NCI-H2107 (cell line): ENCODE measurements at places on chromosomes 1 and 21.

GRCh38 chr21:45542242-45542666, at the start of gene SLC19A1:
SLC19A1 (minus strand) TSS chr21:45542440; CDS start chr21:45537959, 4,481 bp downstream.
- DNase-seq: peak; percentile 59

- DNase-seq: no peak
These were observed 58.1 kb upstream of the VTCN1 start for GRCh38 chr1:117268535-117269455.

GRCh38 chr1:213585959-213586586, 401.7 kb upstream of the PROX1 start:
- DNase-seq: no peak

DNA sequence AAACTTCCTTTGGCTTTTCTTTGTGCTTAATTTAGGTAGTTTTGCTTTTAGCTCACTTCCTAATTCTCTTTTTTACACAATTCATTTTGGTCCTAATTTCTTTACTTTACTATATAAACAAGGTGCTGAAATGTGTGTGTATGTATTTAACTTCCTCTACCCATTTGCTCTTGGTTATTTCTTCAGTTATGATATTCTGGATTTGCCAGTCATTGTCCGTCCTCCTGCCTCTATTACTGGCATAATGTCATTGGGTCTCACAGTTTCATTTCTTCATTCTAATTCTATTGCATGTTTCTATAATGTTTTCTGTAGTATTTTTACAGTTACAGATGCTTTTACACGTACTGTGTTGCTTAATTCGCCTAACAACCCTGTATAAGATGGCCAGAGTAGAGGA, 96.2 kb downstream of the ZMYM4 start:
- no peak for DNase-seq

DNA sequence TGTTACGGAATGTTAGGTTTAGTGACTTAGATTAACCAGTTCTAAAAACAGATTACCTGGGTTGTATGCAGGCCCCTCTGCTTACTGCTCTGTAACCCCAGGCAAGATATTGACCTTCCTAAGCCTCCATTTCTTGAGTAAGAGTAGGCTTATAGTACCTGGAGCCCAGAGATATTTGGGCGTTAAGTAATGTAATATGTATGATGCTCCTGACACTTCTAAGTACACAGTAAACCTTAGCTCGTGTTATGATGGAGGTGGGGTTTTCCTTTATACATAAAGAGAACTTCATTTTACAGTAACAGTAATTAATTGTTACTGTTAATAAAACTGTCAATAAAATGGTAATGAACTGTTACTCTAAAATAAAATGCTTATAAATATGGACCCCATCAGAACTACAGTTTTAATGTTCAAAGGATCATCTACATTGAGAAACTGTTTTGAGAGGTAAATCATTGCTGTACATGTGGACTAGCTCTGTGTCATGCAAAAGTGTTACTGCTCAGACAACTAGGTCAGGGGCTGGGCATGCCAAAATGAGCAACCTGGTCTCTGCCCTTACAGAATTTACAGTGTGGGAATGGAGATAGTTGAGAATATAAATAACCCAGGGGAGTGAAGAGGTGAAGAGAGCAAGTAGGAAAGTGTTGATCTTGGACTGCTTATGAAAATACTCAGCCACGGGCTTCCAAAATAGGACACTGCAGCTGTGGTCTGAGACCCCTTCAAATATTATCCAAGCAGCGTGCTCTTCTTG, 26.6 kb downstream of the LRRC8C start:
- no peak for DNase-seq

- DNase-seq: no peak
These were observed 28.7 kb upstream of the ETS2 start for GRCh38 chr21:38777015-38777414.

DNA sequence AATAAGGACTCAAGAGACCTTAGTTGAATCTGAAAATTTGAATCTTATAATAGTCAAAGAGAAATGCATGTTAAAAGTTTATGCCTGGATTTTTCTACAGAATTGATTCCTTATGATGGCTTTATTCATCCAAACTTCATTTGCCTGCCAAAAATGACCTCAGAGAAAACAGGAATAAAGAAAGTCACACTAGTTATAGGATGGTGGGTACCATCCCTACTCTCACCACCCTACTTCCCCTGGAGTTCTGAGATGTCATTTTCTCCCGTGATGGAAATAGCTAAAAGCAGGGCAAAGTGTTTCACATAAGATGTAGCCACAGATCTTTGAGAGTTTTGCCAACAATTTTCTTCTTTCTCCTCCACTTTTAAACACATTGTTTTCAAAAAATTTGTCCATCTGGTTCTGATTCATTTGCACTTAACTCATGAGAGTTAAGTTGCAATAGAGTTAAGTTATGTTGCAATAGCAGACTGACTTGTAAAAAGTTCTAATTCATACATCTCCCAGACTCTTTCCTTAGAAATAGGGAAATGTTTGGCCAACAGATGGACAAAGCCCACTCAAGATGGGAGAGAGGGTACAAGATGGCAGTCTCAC, 384.6 kb downstream of the PLPP3 start:
- DNase-seq: no peak
